ENCODE measurements at places on chromosomes 2 and 18. TPM values are rescaled to one million over a fixed set of nuclear protein-coding genes. Genes with fewer than 3 reads are reported as not detected.

GAD1 gene
- 1.0 TPM for total RNA-seq

DNAH7 gene
- 0.18 TPM for total RNA-seq

SRD5A2 gene
- not detected for total RNA-seq

VSNL1 gene
- not detected for total RNA-seq

LONRF2 gene
- total RNA-seq, result not detected

SP5 gene
- not detected for total RNA-seq

RESP18 gene
- not detected for total RNA-seq

PKDCC gene
- not detected for total RNA-seq

ARL4C gene
- total RNA-seq, result 65.5 TPM

LAMA1 gene
- not detected for total RNA-seq

Measured in activated naive CD8-positive, alpha-beta T cell treated with anti-CD3 and anti-CD28 coated beads for 36 hours (primary cell).